ENCODE measurements at places on chromosomes 7 and 10.

DNA sequence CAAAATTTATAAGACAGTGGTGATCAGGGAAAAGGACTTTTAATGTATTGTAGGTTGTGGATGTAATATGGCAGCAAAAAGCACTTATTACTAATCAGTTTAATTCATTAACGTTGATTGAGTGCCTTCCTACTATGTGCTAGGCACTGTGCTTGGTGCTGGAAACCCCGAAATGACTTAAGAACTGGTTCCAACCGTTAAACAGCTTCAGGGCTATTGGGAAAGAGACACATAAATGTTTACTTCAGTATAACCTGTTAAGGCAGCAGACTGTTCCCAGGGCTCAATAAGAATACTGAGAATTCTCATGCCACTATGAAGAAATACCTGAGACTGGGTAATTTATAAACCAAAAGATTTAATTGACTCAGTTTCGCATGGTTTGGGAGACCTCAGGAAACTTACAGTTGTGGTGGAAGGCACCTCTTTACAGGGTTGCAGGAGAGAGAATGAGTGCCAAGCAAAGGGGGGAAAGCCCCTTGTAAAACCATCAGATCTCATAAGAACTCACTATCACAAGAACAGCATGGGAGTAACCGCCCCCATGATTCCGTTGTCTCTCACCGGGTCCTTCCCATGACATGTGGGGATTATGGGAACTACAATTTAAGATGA lies 1.1 kb upstream of the SLC25A13 start:
- DNase-seq: no peak

DNA sequence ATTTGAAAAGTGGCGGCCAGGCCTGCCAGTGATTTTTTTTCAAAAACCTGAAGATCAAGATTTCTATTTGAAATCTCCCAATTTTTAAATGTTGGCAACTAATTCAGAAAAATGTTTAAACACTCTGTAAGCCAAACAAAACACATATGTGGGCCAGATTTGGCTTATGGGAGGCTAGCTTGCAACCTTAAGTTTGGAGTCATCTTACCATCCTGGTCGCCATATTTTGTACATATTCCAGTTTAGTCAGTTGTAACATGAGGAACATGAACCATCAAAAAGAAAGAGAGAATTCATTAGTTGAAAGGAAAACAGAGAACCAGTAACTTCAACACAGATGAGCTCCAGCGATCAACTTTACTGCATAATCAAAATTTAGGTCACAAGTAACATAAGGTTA lies 115.4 kb downstream of the TMEM26 start:
- DNase-seq: no peak

DNA sequence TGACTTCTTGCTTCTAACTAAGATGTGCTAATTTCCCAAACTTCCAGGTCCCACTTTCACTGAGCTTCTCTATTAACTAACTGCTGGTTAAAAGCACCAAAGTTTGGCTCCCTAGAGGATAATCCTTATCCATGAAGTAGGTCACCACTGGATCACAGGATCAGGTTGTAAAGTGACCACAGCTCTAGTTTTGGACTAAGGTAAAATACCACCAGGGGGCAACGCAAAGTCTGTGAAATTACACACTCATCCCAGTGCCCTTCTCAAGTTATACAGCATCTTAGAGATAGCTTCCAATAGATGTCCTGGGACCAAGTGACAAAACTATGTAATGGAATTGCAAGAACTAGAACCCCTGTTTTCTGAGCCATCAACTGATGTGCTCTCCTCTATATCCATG lies 116.4 kb upstream of the ASAH2 start:
- DNase-seq: no peak

DNA sequence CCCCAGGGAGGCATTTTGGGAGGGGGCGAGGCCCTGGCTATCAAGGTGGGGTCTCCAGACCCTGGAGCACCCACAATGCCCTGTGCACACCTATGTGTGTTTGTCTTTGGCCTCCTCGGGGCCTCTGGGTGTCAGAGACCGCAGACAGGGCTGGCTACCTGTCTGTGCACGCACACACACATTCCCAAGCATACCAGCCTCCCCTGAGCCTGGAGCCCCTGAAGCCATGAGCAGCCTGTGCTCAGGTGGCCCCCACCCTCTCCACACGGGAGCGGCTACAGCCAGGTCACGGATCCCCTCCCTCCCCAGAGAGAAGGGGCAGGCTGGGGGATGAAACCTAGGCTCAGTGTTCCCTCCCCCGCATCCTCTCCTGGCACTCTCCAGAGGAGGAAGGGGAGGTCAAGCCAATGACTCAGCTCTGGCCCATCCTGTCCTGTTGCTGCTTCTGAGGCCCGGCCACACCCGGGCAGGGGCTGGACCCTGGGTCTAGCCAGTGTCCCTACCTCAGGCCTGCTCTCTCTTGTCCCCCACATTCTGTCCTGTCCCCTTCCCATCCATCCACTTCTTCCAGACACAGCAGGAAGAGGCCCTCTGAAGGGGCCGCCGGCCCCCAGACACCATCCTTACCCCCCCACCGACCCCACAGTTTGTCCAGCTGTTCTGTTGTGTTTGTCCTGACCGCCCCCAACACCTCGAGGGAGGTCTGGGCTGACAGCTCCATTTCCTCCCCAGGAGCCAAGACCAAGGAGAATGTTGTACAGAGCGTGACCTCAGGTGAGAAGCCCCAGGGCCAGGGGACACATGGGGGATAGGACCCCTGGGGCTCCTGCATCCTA lies 720 bp downstream of the SNCG start:
- DNase-seq: no peak

DNA sequence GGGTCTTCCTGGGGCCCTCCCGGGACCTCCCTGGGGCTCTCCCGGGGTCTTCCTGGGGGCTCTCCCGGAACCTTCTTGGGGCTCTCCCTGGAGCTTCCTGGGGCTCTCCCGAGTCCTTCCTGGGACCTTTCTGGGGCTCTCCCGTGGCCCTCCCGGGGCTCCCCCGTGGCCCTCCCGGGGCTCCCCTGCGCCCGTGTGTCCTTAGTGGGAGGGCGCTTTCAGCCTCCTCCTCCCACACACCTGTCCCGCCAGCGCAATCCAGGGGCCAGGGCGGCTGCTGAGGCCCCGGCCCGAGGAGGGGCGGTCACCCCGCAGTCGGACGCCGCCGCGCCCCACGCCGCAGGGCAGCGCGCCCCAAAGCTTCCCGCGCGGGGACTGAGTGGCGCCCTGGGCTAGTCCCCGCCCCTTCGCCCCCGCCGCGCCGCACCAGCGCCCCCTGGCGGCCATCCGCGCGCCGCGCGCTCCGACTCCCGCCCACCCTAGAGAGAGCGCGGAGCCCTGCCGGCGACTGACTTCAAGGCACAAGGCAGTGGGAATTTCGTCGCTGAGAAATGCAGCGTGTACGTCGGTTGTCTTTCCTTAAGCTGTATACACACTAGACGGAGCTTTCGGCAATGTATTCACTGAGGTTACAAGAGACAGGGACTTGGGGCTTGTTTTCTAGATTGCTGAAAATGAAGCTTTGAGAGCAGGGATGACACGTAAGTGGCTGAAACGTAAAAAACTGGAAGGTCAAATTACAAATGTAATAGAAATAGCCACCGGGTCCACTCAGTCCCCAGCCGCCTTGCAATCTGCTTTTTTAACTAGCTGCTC lies 47.1 kb downstream of the INSIG1 start:
- peak; percentile 82 for DNase-seq

DNA sequence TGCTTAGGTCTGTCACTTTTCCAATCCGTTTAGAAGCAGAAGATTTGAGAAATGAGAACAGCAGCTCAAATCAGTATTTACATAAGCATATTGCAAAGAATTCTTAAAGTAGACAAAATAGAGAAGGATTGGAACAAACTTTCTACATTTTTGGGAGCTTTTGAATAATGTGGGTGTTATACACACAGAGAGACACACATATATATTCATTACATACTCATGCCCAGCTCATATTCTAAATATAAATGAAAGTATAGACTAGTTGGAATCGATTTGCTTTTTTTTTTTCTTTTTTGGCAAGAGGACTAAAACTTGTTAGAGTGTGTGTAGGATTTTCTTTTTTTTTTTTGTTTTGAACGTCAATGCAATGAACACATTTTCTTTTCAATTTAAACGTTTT lies 538.9 kb downstream of the AUTS2 start:
- no peak for DNase-seq

GRCh38 chr10:3131098-3131497 lies 41.5 kb downstream of the PITRM1 start:
- no peak for DNase-seq

DNA sequence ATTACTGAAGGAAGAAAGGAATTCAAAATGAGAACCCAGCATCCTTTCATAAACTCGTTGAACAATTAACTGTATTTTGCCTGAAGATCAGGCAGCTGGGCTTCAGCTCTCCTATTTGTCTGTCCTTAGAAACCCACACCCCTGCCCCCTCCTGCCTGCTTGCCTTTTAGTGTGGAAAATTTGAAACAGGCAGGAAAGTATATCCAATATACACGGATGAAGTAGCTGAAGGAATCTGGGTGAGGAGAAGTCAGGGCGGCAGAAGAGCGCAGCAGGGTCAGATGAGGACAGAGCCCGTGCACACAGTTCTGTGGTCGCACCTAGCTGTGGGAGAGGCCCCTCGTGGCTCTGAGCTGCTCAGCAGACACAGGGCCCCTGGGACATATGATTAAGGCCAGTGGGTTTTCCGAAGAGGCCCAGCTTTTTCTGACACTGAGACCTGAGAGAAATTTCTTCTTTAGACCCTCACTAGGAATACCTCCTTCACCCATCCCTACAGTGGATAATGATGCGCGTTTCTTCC lies 87.9 kb downstream of the ACTR3B start:
- DNase-seq: no peak

- DNase-seq: peak; percentile 9
Measured at GRCh38 chr10:3807211-3807927, 22.4 kb upstream of the KLF6 start.

DNA sequence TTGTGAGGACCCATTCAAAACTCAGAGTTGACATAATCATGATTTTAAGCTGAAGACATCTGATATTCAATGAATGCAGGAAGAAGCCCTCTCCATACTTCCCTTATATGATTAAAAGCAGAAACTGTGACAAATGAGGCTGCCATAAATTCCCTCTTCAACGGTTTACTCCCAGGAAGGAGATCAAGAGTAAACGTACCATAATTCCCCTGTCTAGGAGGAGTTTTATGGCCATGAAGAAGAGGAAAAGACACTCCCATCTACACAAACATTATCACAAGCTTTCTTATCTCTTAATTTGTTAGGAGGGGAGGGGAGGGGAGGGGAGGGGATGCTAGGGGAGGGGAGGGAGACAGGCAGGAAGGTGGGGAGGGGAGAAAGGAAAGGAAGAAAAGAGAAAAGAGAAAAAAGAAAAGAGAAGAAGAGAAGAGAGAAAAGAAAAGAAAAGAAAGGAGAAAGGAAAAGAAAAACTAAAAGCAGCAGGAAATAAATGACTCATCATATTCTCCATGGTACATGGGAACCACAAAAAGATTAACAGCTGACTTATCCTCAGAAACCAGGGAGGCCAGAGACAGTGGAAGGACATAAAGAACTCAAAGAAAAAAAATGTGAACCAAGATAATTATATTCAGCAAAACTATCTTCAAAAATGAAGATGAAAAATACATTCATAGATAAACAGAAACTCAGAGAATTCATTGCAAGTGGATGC lies 121.6 kb downstream of the ALOX5 start:
- no peak for DNase-seq

DNA sequence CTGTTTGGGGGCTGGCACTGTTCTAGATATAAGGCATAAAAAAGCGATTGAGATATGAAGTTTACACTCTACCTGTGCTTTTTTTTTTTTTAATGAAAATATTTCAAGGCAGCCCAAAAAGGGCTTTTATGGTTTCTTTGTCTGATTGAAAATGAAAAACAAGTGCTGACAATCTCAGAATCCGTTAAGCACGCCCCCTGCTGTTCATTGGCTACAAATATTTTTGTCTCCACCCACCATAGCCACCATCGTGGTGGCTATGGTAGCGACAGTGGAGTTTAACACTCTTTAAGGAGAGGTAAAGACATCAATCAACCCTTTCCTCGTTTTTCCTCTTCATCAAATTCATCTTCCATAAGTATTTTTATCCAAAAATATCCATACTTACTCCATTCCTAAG lies 94.2 kb downstream of the CD36 start:
- no peak for DNase-seq

DNA sequence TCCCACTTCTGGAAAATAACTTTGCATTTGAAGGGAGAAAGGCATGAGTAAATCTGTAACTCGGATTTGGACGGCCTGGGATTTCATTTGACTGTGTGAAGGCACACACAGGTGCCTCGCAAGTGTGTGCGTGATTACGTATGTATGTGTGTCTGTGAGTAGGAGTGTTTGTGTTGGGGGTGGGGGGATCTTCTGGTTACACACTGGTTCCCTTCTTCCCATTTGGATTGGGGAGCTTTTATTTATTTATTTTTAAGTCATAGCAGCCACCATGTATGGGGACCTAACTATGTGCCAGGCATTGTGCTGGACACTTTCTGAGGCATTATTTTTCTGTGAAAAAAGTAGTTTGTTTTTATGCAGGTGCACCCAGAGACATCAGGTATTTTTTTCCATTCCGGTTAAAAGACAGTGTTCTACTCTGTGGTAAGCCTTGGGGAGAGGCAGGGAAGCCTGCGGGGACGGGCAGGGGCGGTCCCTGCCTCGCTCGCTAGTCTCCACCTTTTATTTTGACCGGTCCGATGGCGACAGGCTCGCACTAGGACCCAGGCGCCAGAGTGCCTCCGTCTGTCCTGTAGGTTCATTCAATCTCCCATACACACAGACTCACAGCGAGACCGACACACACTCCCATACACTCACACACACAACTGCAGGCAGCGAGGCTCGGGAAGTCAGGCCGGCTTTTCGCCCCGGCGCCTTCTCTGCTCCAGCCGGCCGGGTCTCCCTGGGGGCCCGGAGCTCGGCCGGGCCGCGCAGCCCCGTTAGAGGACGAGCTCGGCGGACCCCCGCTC lies at the start of gene MXI1:
Gene MXI1 (plus strand): TSS at position 595 of the 794 bp plus-strand sequence. CDS start 204 bp downstream, outside the sequence.
- peak; percentile 36 for DNase-seq

DNA sequence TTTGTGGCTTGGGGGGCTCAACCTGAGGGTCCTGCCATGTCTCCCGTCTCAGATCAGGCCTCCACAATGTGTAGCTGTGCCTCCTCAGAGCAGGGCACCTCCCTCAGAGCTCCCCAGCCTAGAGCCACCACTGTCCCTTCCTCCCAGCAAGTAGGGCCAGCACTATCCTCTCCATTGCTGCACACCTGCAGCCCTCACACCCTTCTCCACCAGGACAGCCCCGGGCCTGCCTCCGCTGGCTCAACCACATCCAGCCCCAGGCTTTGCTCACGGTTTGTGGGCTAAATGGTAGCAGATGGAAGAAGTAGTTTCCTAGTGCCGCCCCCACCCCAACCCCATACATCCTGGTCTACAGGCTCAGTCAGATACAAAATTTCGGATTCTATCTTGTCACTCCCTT lies 10.1 kb downstream of the NFKB2 start:
- no peak for DNase-seq

DNA sequence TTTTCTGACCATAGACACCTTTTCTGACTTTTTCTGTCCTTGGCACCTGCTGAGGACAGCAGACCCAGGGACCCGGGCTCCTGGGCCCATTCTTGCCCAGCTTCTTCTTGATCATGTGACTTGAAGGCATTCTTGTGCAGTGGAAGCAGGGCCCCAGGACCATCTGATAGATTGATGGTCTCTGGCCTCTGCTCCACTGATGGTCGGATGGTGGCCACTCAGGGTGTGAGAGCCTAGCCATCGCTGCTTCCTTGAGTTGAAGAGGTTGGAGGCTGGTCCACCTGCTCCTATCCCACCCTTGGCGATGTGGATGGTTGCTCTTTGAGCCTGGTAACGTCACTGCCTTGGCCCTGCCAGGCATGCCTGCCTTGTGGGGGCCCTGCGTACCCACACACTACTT lies 37.8 kb upstream of the ZNF716 start:
- no peak for DNase-seq
